ENCODE measurements at places on chromosomes 7 and 10. TPM values are rescaled to one million over a fixed set of nuclear protein-coding genes. Genes with fewer than 3 reads are reported as not detected.

GRCh38 chr7:1080921-1081255, 7.0 kb upstream of the GPER1 start:
- no peak overlapping the region for H3K4me3 ChIP-seq
- H3K4me1 ChIP-seq, result peaks cover 5% of the 10 kb centered on the region
- no peaks in the 10 kb centered on the region for H3K36me3 ChIP-seq
- H3K27me3 ChIP-seq, result no peaks in the 10 kb centered on the region

TAS2R60 gene
- polyA plus RNA-seq, result not detected

- DNase-seq, result no peak
- peaks cover 1% of the 10 kb centered on the region for H3K27me3 ChIP-seq
- H3K4me1 ChIP-seq, result no peaks in the 10 kb centered on the region
- no peak overlapping the region for H3K27ac ChIP-seq
- no peak overlapping the region for H3K4me3 ChIP-seq
Measured at GRCh38 chr7:151920488-151920887, 35.8 kb upstream of the GALNTL5 start.

- H3K27ac ChIP-seq, result no peak overlapping the region
- H3K4me1 ChIP-seq, result no peaks in the 10 kb centered on the region
- no peak for DNase-seq
- no peaks in the 10 kb centered on the region for H3K36me3 ChIP-seq
- peaks cover 2% of the 10 kb centered on the region for H3K27me3 ChIP-seq
Measured at GRCh38 chr7:46290374-46291049, 369.4 kb upstream of the IGFBP3 start.

CYP2C8 gene
- 0.06 TPM for polyA plus RNA-seq

DNA sequence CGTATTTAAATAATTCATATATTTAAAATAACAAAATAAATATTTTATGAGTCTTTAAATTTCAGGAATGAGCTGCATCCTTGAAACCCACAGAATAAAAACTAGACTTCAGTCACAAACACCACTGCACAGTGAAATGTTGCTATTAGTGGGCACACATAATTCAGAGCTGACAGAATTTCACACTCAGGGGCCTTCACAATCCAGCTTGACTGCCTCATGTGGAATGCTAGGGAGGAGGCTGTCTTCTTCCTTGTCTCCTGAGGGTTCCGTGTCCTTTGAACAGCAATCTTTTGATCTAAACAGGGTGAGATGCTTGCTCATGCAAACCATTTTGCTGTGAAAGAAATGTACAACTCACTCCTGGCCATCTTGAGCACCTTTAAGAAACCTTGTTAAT, 346.7 kb downstream of the CCSER2 start:
- DNase-seq, result no peak
- no peak overlapping the region for H3K4me3 ChIP-seq
- no peak overlapping the region for H3K27ac ChIP-seq
- no peaks in the 10 kb centered on the region for H3K4me1 ChIP-seq

STOX1 gene
- polyA plus RNA-seq, result 0.06 TPM

DNA sequence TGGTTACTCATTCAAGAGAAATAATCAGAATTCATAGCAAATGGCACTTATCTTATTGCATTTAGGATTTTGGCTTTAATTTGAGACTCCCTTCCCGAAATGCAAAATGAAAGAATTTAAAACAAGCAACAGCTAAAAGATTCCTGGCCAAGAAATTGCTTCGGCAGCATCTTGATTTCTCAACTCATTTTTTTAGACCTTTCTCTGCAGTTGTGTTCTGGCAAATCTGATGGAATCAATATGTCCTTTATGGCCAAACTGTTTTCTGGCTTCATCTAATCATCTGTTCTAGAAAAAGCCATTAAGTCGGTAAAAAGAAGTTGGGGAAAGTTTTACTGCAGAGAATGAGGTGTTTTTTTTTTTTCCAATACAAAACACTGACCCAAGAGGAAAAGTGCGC, 172.1 kb downstream of the SLC16A9 start:
- H3K27ac ChIP-seq, result no peak overlapping the region
- no peaks in the 10 kb centered on the region for H3K27me3 ChIP-seq
- H3K4me1 ChIP-seq, result peaks cover 11% of the 10 kb centered on the region
- H3K36me3 ChIP-seq, result no peaks in the 10 kb centered on the region
- no peak overlapping the region for H3K4me3 ChIP-seq

LDB3 gene
- not detected for polyA plus RNA-seq

GRCh38 chr7:80646083-80646865, 7.8 kb downstream of the CD36 start:
- H3K27ac ChIP-seq, result no peak overlapping the region
- H3K36me3 ChIP-seq, result no peaks in the 10 kb centered on the region
- H3K4me3 ChIP-seq, result no peak overlapping the region

SLC26A5 gene
- polyA plus RNA-seq, result not detected

MMD2 gene
- not detected for polyA plus RNA-seq

INMT gene
- not detected for polyA plus RNA-seq

DNA sequence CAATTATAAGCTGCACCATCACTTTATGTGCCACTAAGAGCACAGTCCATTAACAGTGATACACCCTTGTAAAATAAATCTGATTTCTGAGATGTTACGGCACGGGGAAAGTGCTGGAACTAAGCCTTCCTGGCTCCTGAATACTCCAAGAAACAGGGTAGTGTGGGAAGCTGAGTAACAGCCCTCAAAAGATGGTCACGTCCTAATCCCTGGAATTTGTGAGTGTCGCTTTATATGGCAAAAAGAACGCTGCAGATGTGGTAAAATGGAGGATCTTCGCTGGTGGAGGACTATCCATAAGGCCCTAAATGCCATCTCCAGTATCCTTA, 13.5 kb downstream of the ESYT2 start:
- no peaks in the 10 kb centered on the region for H3K27me3 ChIP-seq
- no peaks in the 10 kb centered on the region for H3K36me3 ChIP-seq
- H3K27ac ChIP-seq, result no peak overlapping the region
- no peak for DNase-seq
- peaks cover 50% of the 10 kb centered on the region for H3K4me1 ChIP-seq
- H3K4me3 ChIP-seq, result no peak overlapping the region

All from endothelial cell of umbilical vein (primary cell).